ENCODE measurements at places on chromosomes 13 and 19.

- DNase-seq, result no peak
Observed at GRCh38 chr19:34880034-34880433, 46.7 kb upstream of the ZNF30 start.

- DNase-seq, result no peak
Observed at GRCh38 chr19:46639358-46640182, 3.6 kb upstream of the GNG8 start.

- no peak for DNase-seq
Observed at GRCh38 chr19:38644719-38645118, 2.7 kb upstream of the ACTN4 start.

GRCh38 chr19:542173-542866 is 1.5 kb upstream of the GZMM start:
- no peak for DNase-seq

GRCh38 chr13:79663435-79663834 is 182.5 kb downstream of the NDFIP2 start:
- no peak for DNase-seq

- DNase-seq, result peak; percentile 95
Observed at GRCh38 chr13:50357586-50358118, 342.4 kb downstream of the KCNRG start.

DNA sequence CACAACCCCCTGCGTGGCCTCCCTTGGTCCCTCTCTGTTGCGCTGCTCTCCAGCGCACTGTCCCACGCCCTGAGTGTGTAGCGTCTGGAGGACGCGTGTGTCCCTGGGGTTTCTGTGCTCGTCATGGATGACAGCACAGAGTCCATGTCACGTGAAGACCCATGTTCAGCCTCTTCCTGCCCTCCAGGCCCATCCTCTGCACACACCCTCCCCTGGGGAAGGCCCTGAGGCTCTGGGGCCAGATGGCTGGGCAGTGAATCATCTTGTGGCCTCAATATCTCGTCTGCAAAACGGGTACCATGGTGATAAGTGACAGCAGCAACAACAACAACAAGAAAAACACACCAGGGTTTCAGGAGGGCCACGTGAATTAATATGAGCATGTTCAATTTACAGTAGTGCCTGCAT is 71.5 kb upstream of the ARHGEF7 start:
- no peak for DNase-seq

GRCh38 chr13:49347650-49348385 is 96.0 kb downstream of the CAB39L start:
- DNase-seq, result no peak

DNA sequence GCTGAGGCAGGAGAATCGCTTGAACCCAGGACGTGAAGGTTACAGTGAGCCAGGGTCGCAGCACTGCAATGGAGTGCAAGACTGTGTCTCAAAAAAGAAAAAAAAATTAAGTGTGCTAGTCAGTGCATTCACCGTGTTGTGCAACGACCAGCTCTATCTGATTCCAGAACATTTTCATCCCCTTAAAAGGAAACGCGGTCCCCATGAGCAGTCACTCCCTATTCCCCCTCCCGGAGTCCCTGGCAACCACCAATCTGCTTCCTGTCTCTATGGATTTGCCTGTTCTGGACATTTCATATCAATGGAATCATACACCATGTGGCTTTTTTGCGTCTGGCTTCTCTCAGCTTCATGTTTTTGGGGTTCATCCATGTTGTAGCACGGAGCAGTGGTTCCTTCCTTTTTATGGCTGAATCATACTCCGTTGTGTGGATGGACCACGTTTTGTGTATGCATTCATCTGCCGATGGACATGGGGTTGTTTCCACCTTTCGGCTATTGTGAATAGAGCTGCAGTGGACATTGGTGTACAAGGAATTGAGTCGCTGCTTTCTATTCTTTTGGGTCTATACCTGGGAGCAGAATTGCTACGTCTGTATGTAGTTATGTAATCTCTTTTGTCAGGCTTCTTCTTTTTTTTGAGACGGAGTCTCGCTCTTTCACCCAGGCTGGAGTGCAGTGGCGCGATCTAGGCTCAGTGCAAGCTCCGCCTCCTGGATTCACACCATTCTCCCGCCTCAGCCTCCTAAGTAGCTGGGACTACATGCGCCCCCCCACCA is 19.8 kb downstream of the MYO9B start:
- no peak for DNase-seq

DNA sequence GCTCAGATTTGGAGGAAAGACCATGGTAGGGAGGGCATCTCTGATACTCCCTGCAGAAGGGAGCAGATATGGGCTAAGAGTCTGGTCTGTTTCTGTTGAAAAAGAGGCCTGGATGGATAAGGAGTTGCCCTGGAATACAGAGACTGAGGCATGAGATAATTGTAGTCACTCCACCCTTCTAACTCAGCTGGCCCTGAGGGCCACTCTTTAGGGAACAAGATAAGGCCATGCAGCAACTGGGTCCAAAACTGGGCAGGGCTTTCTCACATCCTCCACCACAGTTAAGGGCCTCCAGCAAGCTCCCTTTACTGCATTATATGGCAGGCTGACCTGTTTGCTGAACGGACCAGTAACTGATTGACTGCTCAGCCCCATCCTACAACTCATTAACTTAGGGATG is 1.3 kb downstream of the ZNF749 start:
- no peak for DNase-seq

All from T47D (cell line).